ENCODE measurements at places on chromosomes 1 and 21. TPM values are rescaled to one million over a fixed set of nuclear protein-coding genes. Genes with fewer than 3 reads are reported as not detected.

The USP48 gene
- total RNA-seq: 146 TPM

The CAMK2N1 gene
- 11.9 TPM for total RNA-seq

DNA sequence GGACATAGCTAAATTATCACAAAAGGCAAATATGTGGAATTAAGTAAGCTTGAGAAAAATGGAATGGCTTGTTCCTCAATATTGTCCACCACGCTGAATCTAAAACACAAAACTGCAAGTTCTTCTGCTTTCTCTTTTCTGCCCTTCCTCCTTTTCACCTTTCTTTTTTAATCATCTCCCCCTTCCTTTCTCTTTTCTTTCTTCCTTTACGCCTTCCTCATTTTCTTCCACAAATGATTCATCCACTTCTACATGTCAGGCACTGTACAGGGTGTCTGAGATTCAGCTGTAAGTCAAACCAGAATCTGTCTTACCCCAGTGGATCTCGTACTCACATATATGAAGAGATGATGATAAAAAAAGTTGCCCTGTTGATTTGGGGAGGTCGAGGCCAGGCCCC lies 1182.5 kb downstream of the MRPL39 start:
- no peaks in the 10 kb centered on the region for H3K27me3 ChIP-seq
- H3K4me1 ChIP-seq: no peaks in the 10 kb centered on the region
- no peak overlapping the region for H3K27ac ChIP-seq
- no peaks in the 10 kb centered on the region for H3K36me3 ChIP-seq
- no peak overlapping the region for H3K4me3 ChIP-seq

- H3K27me3 ChIP-seq: peaks cover 4% of the 10 kb centered on the region
- H3K27ac ChIP-seq: peak overlapping the region; percentile 54
- H3K36me3 ChIP-seq: no peaks in the 10 kb centered on the region
Measured at GRCh38 chr1:44740179-44740617, 561 bp downstream of the KIF2C start.

DNA sequence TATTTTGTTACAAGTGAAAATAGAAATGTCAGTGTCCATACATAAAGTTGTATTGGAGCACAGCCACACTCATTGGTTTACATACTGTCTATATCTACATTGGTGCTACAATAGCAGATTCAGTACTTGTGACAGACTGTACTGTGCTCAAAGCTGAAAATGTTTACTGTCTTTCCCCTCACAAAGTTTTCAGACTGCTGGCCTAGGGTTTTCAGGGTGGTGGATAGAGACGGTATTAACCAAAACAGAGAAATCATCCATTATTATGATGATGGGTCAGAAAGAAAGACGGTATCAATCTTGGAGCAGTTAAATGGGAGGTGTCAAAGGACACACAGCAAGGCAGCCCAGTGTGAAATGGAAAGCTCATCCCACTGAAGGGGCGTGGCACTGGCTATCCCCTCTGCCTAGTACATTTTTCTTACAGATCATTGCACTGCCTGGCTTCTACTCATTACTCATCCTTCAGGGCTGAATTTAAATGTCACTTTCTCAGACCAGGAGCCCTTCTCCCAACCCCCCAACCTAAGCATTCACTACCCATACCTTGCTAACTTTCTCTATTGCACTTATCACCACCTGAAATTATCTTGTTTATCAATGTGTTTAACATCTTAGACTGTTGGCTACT lies 10.2 kb downstream of the JAK1 start:
- H3K36me3 ChIP-seq: no peaks in the 10 kb centered on the region
- no peak overlapping the region for H3K4me3 ChIP-seq
- no peak overlapping the region for H3K27ac ChIP-seq
- DNase-seq: no peak
- peaks cover 8% of the 10 kb centered on the region for H3K4me1 ChIP-seq

GRCh38 chr1:51420867-51421627 lies 90.7 kb upstream of the TTC39A start:
- H3K4me1 ChIP-seq: peaks cover 12% of the 10 kb centered on the region
- H3K36me3 ChIP-seq: peaks cover 2% of the 10 kb centered on the region
- H3K27me3 ChIP-seq: no peaks in the 10 kb centered on the region
- H3K27ac ChIP-seq: no peak overlapping the region
- no peak overlapping the region for H3K4me3 ChIP-seq

The RCSD1 gene
- 1.00 TPM for total RNA-seq

The FMO1 gene
- total RNA-seq: not detected

Measured in endothelial cell of umbilical vein (primary cell).